ENCODE measurements at places on chromosomes 16 and 17.

DNA sequence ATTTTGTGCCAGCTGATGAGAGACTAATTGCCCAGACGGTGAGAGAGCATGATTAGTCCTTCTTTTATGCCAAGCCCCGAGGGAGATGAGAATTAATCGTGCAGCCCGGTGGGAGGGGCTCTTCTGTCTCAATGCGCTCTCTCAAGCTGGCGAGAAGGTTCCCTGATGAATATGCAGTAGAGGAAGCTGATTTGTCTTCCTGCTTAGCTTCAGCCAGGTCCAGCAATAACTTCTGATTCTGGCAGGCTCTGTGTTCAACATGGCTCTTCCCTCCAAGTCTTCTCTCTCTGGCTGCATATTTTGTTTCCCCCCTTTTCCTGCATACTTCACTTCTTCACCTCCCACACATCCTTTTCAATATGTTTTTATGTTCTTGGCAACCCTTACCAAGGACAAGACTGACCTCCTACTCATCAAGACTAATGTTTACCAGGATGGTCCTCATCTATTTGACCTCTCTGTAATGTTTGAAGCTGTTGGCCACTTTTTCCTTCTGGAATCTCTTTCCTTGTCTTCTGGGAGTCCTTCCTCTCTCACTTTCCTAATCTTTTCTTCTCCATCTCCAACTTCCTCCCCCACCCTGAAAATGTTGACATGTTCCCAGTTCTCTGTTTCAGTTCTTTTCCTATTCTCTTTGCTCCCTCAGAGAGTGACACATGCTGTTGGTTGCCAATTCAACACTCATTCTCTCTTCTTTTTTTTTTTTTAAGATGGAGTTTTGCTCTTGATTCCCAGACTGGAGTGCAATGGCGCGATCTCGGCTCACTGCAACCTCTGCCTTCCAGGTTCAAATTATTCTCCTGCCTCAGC, 33.1 kb downstream of the ARL4D start:
- DNase-seq: no peak

- no peak for DNase-seq
Measured at GRCh38 chr16:74651841-74652240, 14.8 kb downstream of the RFWD3 start.

DNA sequence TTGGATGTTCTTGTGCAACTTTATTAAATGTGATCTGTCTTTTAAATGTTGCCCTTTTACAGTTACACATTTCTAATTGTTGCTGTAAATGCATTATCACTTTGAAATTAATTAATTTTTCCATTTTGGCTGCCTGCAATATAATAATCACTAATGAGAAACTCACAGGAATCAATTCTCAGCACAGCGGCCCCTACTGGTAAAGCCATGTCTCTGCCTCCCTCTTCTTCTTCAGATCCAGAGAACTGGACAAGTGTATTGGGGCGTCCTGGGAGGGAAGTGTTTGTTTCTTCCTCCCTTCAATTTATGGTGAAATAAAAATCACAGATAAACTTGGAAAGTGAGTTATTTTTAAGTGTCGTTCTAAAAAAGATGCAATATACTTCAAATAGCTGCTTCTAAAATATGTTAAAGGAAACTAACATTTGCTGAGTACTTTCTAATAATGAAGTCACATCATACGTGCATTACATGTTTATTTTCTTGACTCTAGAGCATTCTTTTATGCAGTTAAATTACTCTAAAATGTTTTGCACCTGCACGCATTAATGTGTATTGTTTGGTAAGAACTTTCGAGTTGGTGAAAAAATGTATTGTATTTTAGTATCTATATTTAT, 338.0 kb downstream of the WWOX start:
- peak; percentile 24 for DNase-seq

- peak; percentile 75 for DNase-seq
Measured at GRCh38 chr16:31458844-31459686, at the start of gene ARMC5. ARMC5 (plus strand) TSS chr16:31459501; CDS start chr16:31459525, 24 bp downstream.

- peak; percentile 74 for DNase-seq
Measured at GRCh38 chr17:73956595-73957465, 246.6 kb upstream of the RPL38 start.

DNA sequence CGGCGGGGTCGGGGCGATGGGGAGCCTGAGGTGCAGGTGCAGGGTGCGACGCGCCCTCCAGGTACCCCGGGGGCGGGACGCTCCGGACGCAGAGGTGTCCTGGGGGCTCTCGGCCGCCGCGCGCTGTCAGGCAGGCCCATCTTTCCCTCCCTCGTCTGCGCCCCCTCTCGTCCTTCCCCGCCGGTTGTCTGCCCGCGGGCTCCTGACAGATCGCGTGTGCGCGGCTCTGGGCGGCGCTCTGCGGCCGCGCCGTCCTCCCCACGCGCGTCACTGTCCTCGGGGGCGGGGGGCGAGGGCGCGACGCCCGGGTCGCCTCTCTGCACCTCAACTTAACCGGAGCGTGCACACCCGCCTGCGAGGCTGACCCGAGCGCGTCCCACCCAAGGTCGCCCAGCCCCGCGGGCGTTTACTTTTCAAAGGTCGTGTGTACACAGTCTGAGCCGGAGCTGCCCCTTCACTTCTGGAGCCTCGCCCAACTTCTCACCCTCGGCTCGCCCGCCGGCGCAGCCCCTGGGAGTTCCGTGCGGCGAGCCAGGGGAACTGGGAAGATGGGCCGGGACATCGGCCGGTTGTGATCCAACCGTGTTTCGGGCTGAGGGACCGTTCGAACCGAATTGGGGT, 512 bp downstream of the AKAP1 start:
- peak; percentile 57 for DNase-seq

GRCh38 chr16:49350265-49351095, 23.1 kb upstream of the C16orf78 start:
- DNase-seq: peak; percentile 60

GRCh38 chr17:78665952-78666920, 89.0 kb upstream of the DNAH17 start:
- DNase-seq: no peak

GRCh38 chr16:56372013-56372634, 53.2 kb downstream of the AMFR start:
- DNase-seq: no peak

- DNase-seq: no peak
Measured at GRCh38 chr17:49545806-49546545, 29.7 kb upstream of the NXPH3 start.

DNA sequence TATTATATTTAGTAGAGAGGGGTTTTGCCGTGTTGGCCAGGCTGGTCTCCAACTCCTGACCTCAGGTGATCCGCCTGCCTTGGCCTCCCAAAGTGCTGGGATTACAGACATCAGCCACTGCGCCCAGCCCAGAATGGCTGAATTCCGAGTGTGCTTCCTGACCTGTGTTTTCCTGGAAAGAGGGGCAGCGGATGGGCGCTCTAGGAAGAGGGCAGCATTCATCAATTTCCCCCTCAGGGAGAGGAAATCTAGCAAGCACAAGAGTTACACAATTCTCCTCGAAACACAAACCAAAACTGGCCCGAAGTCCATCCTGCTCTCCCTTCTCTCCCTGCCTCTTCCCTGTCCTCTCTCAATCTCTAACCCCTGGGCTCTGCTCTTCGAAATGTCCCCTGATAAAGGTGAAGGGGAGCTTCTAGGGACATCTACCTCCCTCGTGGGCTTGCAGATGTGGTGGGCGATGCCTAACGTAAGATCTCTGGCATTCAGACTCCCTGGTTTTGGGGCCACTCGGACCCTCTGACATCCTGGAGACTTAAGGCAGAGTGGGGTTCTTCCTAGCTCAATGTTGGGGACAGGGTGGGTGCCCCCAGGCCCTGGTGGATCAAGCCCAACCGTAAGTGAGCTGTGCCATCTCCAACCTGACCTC, 1.0 kb downstream of the IL27 start:
- DNase-seq: no peak

DNA sequence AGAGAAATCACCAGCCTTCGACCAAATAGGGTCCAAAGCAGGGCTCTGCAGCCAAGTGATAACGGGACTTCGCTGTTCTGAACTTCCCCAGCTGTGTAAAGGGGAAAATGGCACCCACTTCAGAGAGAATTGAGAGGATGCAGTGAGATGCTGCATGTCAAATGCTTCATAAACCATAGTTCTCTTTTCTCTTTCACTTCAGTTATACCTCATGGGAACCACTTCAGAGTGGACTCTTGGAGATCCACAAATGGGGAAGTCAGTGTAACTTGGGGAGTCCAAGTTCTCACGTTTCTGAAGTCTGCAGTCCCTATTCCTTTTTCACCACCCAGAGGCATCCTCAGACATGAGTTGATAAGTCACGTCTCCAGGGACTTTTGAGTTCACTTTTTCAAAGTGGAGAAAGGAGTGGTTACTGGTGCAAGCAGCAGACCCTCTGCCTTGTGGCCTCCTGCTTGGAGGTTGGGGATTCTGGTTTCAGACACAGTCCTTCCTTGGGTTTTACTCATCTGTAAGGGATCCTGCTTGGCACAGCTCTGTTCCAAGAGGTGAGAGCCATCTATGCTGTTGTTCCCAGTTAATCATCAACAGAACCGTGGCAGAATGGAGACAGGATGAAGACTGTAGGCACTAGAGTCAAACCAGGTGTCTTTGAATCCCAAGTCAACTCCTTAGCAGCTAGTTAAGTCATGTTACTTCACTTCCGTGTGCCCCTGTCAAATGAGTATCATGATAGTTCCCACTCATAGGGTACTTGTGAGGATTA, 123.4 kb upstream of the NOL11 start:
- no peak for DNase-seq

- DNase-seq: no peak
Measured at GRCh38 chr16:82801361-82801760, 174.6 kb downstream of the CDH13 start.

DNA sequence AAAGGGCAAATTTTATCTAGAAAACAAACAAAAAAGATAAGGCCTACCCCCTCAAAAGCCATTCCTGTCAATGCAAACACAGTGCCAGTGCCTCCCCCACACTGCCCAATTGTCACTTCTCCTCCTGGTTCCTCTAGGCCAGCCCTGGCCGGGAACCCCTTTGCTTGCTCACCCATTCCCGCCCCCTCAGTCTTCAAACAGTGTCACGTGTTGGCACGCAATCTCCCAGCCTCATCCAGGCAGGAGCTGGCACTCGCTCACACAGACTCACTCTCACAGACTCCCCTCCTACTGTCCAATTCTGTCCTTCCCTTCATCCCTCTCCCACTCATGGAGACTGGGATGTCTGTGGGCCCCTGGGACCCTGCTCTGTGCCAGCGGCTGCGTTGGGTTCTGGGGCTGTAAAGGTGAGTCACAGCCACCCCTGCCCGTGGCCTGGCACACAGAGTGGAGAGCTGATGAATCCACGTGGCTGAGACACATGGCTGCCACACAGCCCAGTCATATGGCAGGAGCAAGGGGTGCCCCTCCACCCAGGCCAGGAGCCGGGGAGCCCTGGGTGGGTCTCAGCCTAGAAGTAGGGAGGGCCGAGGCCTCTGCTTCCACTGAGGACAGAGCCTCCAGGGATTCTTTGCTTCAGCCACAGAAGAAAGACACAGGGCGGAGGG, 54.8 kb downstream of the VAC14 start:
- peak; percentile 43 for DNase-seq

DNA sequence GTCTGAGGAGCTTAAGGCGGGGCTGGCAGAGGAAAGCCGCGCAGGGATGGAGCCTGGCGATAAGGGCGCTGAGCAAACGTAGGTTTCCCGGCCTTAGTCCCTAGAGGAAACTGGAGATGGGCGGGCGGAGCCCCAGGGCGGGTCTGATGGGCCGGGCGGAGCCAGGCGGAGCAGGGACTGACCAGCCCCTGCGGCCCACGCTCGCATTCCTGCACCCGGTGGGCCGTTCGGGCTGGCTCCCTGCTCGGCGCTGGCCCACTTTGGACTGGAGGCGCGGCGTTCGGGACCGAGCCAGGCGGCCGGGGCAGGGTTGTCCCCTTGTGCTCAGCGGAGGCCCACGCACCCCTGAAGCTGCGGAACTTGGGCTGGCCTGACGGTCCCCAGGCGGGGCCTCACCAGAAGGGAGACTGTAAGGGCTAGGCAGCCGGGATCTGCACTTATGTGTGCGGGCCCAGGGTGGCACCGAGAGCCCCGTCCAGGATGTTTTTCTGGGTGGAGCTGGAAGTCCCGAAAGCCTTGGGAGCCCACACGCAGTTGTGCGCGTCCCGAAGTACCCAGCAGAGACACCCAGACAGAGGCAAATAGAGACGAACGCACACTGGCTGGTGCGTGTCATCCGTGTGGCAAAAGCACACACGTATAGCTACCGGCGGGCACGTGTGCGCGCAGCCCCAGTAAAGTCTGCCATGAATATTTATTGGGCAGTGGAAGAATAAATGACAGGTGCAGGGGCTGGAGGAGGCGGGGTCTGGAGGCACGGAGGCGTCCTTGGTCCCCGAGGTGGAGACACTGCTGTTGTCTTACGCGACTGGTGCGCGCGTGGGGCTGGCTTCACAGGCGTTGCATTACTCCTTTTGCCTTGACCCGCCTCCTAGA, 1.4 kb downstream of the PYDC1 start:
- DNase-seq: peak; percentile 99

GRCh38 chr16:77919761-77920415, 102.5 kb upstream of the CLEC3A start:
- DNase-seq: no peak

GRCh38 chr17:41785859-41786226, 668 bp downstream of the JUP start:
- DNase-seq: no peak

All from H54 (cell line).